ENCODE measurements at places on chromosomes 3 and 15. TPM values are rescaled to one million over a fixed set of nuclear protein-coding genes. Genes with fewer than 3 reads are reported as not detected.
A peak's percentile ranks its signal among the peaks of the same experiment; 100 is the strongest.

Gene SPRED1
- total RNA-seq = 36.2 TPM

- no peak for DNase-seq
Measured at GRCh38 chr15:51299187-51300015, 39.0 kb downstream of the CYP19A1 start.

- peak; percentile 97 for DNase-seq
Measured at GRCh38 chr15:42736793-42737528, at the start of gene CDAN1. Gene CDAN1 (minus strand): TSS chr15:42737128. CDS start chr15:42737102, 26 bp downstream.

GRCh38 chr15:81280696-81281455, 43.1 kb downstream of the STARD5 start:
- no peak for DNase-seq

DNA sequence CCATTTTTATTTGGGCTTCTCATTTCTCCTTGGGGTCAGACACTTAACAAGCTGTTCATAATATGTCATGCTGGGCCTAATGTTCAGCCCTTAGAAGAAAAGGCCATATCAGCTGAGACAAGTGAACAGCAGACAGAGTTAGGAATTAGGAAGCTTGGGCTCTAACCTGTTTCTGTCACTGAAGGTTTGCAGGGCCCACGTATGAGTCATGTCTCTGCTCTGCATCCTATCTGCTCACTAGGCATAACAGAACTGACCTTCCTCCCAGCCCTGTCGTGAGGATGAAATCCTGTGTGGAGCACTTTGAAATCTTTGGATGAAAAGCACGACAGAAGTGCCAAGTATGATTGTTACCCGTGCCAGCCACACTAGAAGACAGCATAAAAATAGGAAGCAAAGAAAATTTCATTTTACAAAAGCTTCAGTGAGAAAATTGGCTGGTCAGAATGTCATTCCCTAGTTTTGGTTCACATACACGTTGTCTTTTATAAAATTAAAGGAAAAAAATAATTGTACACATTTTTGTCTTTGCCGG, 26.5 kb upstream of the CD47 start:
- DNase-seq = no peak

Gene STAG1
- total RNA-seq = 49.9 TPM

DNA sequence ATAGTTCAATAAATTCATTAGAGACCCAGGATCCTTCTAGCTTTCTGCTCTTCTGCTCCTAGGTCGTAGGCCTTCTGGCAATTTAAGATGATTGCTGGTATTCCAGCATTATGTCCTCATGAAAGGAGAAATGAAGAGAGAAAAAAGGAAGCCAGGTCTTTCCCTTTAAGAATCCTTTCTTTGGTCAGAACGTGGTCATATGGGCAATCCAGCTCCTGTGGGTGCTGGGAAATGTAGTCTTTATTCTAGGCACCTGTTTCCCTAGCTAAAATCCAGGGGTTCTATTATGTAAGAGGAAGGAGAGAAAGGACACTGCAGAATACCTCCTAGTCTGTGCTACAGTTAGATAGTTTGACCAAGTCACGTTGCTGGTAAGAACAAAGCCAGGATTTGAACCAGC, 35.5 kb upstream of the NR1I2 start:
- DNase-seq = no peak

Gene PLCB2
- total RNA-seq = 37.2 TPM

- DNase-seq = no peak
Measured at GRCh38 chr3:157533298-157534070, 30.3 kb upstream of the VEPH1 start.

- no peak for DNase-seq
Measured at GRCh38 chr3:87361271-87361670, 84.9 kb upstream of the POU1F1 start.

DNA sequence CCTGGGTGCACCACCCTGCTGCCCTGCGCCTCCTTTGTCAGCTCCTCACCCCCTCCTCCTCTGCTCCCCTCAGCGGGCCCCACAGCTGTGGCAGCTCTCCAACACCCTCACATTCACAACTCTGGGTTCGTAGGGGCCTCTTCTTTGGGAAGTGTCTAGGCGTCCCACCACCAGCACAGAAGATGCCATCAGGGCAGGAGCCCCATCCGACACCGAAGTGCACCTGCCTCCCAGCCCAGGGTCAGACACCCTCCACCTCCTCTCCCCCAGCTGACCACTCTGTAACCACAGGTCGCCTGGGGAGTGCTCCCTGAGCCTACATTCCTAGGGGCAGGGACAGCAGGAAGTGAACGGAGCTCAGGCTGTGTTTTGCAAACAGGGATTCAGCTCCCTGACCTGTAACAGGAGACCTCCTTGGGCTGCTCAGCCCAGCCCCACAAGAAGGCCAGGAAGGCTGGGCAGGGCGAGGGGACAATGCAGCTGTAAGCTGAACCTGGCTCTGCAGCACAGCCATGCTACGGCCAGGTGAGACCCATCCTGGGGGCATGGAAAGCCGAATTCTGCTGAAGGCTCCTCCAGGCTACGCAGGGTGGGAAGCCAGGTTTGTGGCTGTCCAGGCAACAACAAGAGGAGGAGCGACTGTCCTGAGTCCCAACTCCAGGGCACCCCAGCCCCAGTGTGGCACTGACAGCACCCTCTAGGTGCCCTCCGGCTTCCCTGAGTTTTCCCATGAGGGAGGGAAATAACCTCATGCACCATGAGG, 269.0 kb downstream of the GOLGA6L6 start:
- no peak for DNase-seq

DNA sequence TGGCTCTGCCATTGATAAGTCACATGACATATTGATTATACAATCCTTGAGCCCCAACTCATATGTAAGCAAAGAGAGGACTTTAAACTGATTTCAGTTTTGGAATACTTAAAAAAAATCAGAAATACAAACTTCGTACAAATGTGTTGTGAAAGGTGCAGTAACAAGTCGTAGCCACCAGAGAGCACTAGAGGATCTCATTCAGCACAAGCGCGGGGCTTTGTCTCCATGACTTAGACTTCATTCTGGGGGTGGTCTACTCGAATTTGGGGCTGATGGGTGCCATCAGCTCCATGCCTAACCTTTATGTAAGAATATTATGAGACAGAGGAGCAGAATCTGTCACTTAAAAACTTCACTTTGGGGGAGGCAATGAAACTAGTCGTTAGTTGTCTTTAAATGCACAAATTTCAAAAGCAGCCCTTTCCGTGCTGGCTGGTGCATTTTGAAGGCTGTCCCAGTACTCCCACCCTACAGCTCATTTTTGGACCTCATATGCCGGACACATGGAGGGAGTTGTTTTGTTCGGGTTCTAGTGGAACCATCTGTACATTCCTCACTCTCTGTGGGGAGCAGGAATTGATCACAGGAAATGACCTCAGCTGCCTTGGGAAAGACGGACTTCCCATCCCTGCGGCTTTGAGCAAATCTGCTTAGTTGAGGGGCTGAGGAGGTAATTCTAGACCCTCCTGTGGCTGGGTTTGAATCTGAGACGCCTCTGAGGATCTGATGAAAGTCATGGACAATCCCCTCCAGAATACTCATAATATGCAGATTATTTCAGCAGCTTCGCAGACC, 27.5 kb upstream of the MASP1 start:
- peak; percentile 60 for DNase-seq

- no peak for DNase-seq
Measured at GRCh38 chr3:63095-63765, 133.3 kb upstream of the CHL1 start.

DNA sequence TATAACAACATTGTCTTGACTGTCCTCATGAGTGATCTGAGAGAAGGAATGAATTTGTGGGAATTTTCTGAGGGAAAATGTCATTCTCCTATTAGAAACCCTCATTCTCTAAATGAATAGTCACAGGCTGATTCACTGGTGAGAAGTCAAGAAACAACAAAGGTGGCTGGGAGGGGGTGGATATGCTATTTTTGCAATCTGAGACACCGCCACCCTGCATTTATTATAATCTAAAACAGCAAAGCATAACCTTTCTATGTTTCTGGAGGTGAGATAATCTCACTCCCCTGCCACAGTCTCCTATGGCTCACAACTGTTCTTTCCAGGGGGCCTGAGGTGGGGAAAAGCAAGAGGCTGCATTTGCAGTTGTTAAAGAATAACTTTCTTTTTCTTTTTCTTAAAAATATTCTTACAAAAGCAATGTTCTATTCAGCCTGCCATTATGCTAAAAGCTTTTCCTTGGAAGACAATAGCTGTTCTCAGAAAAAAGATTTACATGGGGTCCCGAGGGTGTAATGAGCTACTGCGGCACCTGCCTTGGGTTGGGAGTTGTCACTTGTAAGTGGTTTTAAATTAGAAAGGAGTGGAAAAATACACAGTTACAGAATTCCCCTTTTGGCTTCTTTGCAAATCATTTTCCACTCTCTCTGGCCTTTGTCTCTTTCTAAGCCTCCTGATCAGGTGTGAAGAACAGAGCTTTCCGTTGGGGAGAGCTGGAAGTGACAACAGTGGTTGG, 220.9 kb downstream of the AGBL1 start:
- DNase-seq = no peak

GRCh38 chr3:25142609-25143355, 285.3 kb upstream of the RARB start:
- no peak for DNase-seq

Measured in kidney (tissue), 22 donors.